ENCODE measurements at places on chromosomes 13 and 19.

DNA sequence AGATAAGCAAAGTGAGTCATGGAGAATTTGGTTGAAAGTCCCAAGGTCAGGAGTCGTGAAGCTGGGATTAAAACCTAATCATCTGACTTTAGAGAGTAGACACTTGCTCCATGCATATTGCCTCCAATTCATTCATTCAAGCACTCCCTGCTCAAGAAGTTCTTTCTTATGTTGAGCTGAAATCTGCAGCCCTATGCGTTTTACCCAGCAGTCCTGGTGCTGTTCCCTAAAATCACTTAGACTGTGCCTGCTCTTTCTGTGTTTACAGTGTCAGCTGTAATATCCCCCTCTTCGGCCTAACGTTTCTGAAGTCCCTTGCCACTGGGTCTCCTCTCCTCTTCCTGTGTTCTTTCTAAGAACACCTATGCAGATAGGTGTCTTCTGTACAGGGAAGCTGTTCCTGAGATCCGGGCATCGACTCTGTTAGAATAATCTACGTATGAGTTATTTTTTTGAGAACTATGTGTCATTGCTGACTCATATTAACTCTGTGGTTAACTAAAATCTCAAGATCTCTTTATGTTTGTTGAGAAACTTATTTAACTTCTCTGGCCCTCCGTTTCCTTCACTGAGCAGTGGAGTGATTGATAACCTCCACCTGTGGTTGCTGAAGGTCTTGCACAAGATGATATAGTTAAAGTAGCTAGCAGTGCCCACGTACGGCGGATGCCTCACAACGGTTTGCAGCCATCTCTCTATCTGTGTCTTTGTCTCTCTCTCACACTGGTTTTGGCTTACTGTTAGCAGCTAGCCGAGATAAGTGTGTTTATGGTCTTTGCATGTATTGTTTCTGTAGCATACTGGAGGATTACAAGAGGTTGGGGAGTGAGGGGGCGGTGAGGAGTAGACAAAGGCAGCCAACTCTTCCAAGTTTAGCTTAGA, 4.7 kb downstream of the ALOX5AP start:
- no peak for DNase-seq

GRCh38 chr13:107348925-107349324, 781.0 kb upstream of the ARGLU1 start:
- no peak for DNase-seq

- no peak for DNase-seq
Observed at GRCh38 chr13:24505256-24505655, 7.3 kb downstream of the PARP4 start.

DNA sequence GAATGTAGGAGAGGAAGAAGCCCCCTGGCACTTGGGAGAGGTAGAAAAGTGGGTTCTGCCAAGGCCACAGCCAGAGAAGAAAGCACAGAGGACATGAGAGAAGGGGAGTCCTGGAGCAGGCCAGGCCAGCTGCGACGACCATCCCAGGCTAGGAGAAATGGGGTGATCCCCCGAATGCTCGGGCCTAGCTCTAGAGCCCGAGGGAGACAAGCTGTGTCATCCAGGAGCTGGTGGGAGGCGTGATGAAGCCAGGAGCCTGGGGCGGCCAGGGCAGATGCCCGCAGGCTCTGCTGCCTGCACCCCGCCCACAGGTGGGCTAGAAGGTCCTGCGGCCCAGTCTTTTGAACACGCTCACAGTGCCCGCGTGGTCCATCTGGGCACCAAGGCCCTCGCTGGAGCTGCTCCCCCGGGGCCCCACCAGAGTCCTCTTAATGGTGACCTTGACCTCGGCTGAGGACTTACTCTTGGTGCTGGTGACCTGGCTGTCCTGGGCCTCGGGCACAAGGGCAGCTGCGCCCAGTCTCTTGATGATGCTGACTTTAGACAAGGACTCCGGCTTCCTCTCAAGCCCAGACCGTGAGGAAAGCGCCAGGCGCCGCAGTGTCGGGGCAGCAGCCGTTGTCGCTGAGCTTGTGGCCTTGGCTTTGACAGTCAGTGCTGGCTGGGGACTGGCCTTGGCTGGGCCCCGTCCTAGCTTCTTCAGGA, 26.5 kb downstream of the C19orf47 start:
- no peak for DNase-seq

GRCh38 chr19:9485140-9485539, 13.3 kb downstream of the ZNF560 start:
- DNase-seq = no peak

- no peak for DNase-seq
Observed at GRCh38 chr19:45119582-45119981, 26.6 kb downstream of the PPP1R37 start.

- no peak for DNase-seq
Observed at GRCh38 chr19:48779636-48780035, 24.3 kb downstream of the FGF21 start.

- DNase-seq = no peak
Observed at GRCh38 chr13:80430561-80430960, 89.6 kb upstream of the SPRY2 start.

DNA sequence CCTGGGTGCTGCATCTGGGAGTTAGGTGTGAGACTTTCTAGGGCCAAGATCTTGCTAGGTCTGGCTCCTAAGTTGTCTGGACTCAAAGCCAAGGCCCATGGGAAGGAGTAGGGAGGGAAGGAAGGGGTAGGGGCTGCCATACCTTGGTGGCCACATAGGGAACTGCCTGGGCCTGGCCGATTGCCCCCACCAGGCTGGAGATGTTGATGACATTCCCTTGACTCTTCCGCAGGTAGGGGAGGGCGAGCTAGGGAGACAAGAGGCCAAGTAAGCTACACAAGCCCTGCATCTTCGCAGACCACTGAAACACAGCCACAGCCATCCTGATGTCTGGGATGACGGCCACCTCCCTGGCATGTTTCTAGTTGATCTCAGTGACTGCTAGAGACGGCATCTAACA, 4.1 kb upstream of the BCAT2 start:
- DNase-seq = no peak

- DNase-seq = no peak
Observed at GRCh38 chr13:70630247-70630646, 522.0 kb upstream of the KLHL1 start.

DNA sequence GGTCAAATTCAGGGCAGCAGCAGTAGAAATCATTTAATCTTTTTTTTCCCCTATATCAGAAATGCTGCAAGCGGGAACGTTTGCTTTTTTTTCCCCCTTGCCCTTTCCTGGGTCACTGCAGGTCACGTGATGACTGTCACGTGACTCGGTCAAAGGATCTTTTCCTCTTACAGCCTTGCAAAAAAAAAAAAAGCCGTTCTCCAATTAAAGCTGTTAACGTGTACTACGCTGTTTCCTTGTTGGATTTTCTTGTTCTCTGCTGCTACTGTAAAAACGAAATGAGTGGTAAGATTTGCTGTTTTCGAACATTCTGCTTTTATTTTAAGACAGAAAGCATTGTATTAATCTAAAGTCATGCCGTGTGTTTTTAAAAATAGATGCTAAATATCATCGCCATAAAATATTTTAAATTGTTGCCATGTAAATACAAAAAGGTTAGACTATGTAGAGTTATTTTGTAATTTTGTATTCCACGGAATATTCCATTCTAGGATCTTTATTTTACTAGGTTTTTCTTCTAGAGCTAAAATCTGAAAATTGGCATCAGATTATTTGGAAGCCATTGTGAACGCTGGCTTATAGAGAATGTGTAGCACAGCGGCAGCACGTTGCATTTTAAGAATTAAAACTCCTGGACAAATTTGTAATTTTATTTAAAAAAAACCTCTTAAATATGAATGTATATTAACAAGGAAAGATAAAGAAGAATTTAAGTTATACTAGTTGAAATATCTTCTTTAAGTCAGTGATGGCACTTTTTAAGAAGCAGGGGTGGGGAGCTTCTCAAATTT, 109.8 kb upstream of the MLNR start:
- DNase-seq = peak; percentile 74

- DNase-seq = peak; percentile 43
Observed at GRCh38 chr19:2578901-2579677, 103.2 kb downstream of the GADD45B start.

DNA sequence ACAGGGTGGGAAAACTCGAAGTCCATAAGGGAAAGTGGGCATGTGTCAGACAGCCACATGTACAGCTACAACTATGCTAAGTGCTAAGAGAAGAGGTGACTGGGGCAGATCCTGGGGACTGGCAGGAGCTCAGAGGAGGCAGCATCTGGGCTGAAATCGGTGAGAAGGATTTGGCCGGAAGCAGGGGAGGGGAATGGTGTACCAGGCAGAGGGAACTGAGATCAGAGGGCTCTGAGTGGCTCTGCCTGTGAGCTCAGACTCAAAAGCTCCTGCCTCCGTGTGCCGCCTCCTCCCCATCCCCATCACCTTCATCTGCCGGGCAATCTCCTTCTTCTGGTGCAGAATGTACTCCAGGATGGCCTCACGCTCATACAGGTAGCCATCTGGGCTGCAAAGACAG, 21.8 kb downstream of the NOSIP start:
- no peak for DNase-seq

GRCh38 chr13:50188696-50189095, 173.5 kb downstream of the KCNRG start:
- DNase-seq = no peak

GRCh38 chr13:36029166-36029565, 102.0 kb downstream of the DCLK1 start:
- DNase-seq = no peak

DNA sequence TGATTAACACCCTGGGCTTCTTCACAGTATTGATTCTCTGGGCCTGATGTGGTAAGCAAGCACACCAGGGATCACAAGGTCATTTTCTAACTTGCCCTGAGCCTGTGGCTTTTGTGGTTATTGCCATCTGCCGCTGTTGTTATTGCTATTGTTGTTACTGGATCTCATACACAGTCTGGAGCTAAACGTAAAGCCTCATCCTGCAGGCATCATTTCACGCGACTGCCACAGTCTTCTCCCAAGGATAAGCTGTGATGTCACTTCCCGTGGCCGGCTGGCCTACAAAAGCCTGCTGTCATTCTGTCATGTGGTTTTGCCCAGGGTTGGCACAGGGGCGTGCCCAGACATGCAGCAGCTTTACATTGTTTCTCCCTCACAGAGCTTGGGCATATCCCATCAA, 154.0 kb upstream of the GPR12 start:
- peak; percentile 84 for DNase-seq

- DNase-seq = no peak
Observed at GRCh38 chr19:46887240-46887782, 26.5 kb downstream of the ARHGAP35 start.

DNA sequence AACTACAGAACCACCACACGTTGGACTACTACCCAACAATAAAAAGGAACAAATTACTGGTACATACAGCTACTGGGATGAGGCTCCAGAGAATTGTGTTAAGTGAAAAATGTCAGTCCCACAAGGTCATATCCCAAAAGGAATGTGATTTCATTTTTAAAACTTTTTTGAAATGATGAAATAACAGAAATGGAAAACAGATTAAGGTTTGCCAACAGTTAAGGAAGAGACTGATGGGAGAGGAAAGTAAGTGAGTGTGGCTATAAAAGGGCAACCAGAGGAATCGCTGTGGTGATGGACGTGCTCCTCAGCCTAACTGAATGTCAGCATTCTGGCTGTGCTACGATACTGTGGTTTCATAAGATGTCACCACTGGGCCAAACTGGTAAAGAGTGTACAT, 512.8 kb downstream of the UQCRFS1 start:
- no peak for DNase-seq

DNA sequence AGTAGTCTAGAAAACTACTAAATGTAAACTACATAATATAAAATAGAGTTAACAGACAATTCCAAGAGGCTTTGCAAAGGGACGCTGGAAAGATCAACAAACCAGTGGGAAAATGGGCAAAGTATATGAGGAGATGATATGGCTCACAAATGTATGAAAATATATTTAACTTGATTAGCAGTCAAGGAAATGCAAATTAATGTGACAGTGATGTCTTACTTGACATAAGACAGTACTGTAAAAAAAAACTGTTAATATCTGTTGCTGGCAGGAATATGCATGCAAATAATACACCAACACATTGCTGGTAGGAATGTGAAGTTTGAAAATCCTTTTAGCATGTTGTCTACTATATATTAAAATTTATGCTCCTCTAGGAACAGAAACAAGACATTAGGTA, 136.1 kb downstream of the ATP8A2 start:
- DNase-seq = no peak

DNA sequence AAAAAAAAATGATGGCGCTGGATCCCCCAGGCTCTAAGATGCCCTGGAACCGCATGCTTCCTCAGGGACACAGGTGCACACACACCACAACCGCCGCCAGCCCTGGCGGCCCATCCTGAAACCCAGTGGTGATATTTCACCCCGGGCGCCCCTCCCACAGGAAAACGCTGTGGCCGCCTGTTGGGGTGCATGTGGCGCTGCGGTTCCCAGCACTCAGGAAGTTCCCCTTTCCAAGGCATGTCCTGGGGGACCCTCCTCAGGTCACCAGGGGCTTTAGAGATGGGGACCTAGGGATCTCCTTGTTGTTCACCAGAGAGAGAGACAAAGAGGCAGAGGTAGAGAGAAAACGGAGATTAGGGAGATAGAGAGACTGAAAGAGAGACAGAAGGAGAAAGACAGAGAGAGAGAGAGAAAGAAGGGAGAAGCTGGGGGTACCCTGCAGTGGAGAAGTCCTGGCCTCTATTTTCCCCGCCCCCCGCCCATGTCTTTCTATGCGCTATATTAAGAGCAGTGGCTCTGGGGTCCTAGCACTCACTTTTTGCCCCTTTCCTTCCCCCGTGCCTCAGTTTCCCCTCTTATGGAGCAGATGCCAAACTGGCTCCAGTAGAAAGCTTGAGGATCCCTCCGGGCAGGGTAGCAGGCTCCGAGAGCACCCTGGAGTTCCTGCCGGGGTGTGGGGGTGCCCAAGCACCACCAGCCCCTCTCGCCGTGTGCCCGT, 2.3 kb downstream of the ADGRE2 start:
- no peak for DNase-seq

DNA sequence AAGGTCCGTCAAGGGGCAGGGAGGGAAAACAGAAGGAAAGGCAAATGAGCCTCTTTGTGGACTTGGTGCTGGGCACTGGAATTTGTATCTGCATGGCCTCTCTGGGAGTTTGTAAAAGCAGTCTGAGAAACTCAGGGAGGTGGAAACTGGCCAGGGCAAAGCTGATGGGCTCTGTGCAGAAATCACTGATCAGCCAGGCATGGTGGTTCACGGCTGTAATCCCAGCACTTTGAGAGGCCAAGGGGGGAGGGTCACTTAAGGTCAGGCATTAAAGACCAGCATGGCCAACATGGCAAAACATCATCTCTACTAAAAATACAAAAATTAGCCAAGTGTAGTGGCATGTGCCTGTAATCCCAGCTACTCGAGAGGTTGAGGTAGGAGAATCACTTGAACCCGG, 369.9 kb upstream of the ZNF507 start:
- DNase-seq = no peak

GRCh38 chr13:61608138-61608537, 192.5 kb upstream of the PCDH20 start:
- no peak for DNase-seq
